Central memory CD8-positive, alpha-beta T cell (primary cell): ENCODE measurements at places on chromosomes 7 and 10.
A peak's percentile ranks its signal among the peaks of the same experiment; 100 is the strongest.

- peak overlapping the region; percentile 47 for H3K4me3 ChIP-seq
- no peak overlapping the region for H3K27ac ChIP-seq
- H3K27me3 ChIP-seq = peaks cover 83% of the 10 kb centered on the region
- no peak for DNase-seq
- H3K4me1 ChIP-seq = peaks cover 11% of the 10 kb centered on the region
- H3K36me3 ChIP-seq = no peaks in the 10 kb centered on the region
These were observed 8.5 kb downstream of the SP8 start for GRCh38 chr7:20778063-20778721.

DNA sequence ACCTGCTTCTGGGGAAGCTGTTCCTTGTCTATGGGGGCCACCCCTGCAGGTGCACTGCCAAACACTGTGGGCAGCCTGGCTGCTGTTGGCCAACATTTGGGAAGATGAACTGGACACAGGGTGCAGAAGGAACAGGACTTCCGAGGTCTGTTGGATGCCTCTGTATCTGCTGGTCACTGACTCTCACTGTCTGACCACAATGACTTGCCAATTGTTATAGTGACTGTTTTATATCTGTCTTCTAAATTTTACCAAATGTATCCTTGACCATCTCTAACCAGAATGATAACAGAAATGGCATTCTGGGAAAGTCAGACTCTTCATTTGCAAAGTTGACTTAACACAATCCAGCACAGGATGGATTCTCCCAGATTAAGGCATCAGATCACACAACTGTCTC, 214.0 kb upstream of the PRSS58 start:
- H3K27me3 ChIP-seq = no peaks in the 10 kb centered on the region
- no peak overlapping the region for H3K4me3 ChIP-seq
- H3K36me3 ChIP-seq = no peaks in the 10 kb centered on the region
- H3K27ac ChIP-seq = no peak overlapping the region
- H3K4me1 ChIP-seq = peaks cover 16% of the 10 kb centered on the region

- DNase-seq = no peak
- no peak overlapping the region for H3K4me3 ChIP-seq
- H3K4me1 ChIP-seq = no peaks in the 10 kb centered on the region
These were observed 41.1 kb upstream of the TMEM229A start for GRCh38 chr7:124074007-124074406.

- no peaks in the 10 kb centered on the region for H3K27me3 ChIP-seq
- no peak overlapping the region for H3K4me3 ChIP-seq
- peaks cover 4% of the 10 kb centered on the region for H3K4me1 ChIP-seq
- no peak for DNase-seq
These were observed 35.4 kb upstream of the ZNF107 start for GRCh38 chr7:64630496-64630895.

- H3K36me3 ChIP-seq = peaks cover 15% of the 10 kb centered on the region
- peaks cover 31% of the 10 kb centered on the region for H3K4me1 ChIP-seq
- peak within 1 kb of the TSS; percentile 97 for H3K27ac ChIP-seq
- DNase-seq = peak; percentile 76
These were observed at the start of gene WDR91 for GRCh38 chr7:135211179-135211945. WDR91 (minus strand) TSS chr7:135211526; CDS start chr7:135211502, 24 bp downstream.

DNA sequence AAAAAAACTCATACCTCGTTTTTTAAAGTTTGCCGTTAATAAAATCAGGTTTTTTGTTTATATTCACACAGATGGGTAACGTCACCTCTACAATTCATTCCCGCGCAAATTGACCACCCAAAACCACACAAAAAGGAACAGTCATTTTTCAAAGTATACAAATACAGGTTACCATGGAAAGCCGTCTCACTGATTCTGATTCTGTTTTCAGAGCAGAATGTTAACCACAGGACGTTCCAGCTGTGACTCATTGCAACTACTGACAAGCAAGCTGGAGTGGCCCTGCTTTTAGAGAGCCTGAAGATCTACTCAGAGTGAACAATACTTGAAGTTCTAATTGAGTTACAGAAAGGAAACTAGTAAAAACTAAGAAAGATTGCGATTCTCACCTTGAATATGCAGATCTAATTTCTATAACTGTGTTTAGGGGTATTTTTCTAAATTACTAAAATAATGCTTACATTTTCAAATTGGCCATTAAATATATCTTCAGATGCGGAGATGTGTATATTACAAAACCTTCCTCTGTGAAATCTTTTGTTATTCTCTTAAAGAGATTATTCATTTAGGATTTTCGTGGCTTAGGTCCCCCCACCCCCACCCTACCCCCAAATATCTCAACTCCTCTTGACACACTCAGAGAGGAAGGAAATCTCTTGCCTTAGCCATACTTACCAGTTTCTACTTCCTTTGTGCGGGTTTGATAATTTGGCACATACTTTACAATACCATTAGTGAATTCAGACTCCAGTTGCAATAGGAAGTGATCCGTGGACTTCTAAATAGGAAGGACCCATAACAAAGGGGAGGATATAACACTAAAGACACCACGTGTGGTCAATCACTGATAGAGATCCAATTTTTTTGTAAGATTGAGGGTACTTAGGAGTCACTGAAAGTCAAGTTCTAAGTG, 106.0 kb downstream of the CUBN start:
- peak overlapping the region; percentile 67 for H3K4me3 ChIP-seq
- peak; percentile 82 for DNase-seq
- H3K36me3 ChIP-seq = peaks cover 17% of the 10 kb centered on the region

DNA sequence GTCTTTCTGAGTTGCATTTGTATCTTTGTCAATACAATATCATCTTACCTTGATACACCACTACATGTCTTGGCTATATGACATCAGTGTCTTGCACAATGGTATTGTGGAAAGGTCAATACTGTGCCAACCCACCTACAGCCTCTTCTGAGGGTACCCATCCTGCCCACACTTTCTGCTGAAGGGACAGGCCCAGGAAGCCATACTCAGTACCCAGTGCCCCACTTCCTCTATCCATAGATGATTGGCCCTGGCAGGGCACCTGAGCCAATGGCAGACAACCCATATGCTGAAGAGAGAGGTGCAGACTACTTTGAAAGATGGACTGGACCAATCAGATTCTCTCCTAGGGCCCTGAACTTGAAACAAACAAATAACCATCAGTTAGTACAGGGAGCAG, 152.0 kb upstream of the ADO start:
- no peak overlapping the region for H3K4me3 ChIP-seq
- peaks cover 6% of the 10 kb centered on the region for H3K4me1 ChIP-seq
- no peak overlapping the region for H3K27ac ChIP-seq
- peaks cover 2% of the 10 kb centered on the region for H3K36me3 ChIP-seq

DNA sequence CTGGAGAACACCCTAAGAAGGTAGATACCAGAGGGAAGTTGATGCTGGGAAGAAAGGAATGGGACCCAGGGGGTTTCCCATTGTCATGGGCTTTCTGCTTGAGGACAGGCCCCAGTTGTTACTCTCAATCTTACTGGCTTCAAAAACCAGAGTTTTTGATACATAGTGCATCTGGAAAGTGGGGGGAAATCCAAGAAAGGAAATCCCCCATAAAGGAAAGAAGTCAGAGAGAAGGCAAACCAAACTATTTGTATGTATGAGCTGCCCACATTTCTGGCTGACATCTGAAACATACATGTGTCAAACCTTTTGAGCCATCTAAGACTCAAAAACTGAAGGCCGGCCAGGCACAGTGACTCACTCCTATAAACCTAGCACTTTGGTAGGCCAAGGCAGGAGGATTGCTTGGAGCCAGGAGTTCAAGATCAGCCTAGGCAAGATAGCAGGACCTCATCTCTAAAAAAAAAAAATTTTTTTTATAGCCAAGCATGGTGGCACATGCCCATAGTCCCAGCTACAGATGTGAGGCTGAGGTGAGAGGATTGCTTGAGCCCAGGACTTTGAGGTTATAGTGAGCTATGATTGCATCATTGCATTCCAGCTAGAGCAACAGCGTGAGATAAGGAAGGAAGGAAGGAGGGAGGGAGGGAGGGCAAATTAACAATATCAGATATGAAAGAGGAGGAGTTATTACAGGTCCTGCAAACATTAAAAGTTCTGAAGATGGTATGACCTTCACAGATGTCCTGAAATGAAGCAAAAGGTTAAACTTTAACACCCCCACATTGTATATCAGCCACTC, 6.7 kb upstream of the COA1 start:
- H3K27ac ChIP-seq = no peak overlapping the region
- H3K27me3 ChIP-seq = no peaks in the 10 kb centered on the region
- H3K4me3 ChIP-seq = no peak overlapping the region
- peaks cover 4% of the 10 kb centered on the region for H3K4me1 ChIP-seq

GRCh38 chr7:29365423-29365822, 170.8 kb downstream of the CHN2 start:
- H3K4me3 ChIP-seq = no peak overlapping the region
- no peaks in the 10 kb centered on the region for H3K27me3 ChIP-seq
- no peak overlapping the region for H3K27ac ChIP-seq
- no peaks in the 10 kb centered on the region for H3K4me1 ChIP-seq

- H3K27me3 ChIP-seq = no peaks in the 10 kb centered on the region
- peaks cover 3% of the 10 kb centered on the region for H3K36me3 ChIP-seq
- no peaks in the 10 kb centered on the region for H3K4me1 ChIP-seq
- no peak overlapping the region for H3K27ac ChIP-seq
- no peak overlapping the region for H3K4me3 ChIP-seq
- DNase-seq = no peak
These were observed 49.3 kb upstream of the KMT2E start for GRCh38 chr7:104964626-104965236.

DNA sequence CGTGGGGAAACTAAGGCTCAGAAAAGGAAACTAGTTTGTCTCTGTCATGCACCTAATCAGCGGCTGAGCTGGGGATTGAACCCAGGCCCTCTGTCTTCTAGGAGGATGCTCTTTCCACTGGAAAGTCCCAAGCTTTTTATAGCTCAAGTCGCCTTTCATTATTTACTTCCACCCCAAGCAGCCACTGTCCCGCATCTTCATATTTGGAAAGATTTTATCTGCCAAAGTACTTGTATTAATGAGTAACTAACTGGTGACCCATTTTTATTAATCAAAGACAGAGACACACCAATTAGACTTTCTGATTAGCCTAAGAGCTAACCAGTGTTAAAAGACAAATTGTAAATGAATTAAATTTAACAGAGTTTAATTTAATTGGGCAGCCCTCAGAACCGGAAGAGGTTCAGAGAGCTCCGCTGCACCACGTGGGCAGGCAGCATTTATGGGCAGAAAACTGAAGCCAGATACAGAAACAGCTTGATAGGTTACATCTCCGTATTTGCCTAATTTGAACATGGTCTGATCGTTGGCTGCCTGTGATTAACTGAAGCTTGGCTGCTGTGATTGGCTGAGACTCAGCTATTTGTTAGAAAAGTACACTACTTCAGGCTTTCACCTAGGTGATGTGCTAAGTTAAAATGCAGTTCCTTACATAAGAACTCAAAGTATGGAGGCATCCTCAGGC, 78.5 kb upstream of the PDCD4 start:
- no peak overlapping the region for H3K4me3 ChIP-seq
- no peak overlapping the region for H3K27ac ChIP-seq
- H3K27me3 ChIP-seq = no peaks in the 10 kb centered on the region
- DNase-seq = no peak

- DNase-seq = no peak
- peaks cover 21% of the 10 kb centered on the region for H3K4me1 ChIP-seq
- peaks cover 3% of the 10 kb centered on the region for H3K36me3 ChIP-seq
- no peak overlapping the region for H3K4me3 ChIP-seq
- no peaks in the 10 kb centered on the region for H3K27me3 ChIP-seq
- H3K27ac ChIP-seq = peak overlapping the region; percentile 16
These were observed 178.1 kb downstream of the ELFN1 start for GRCh38 chr7:1848013-1848640.

- H3K4me1 ChIP-seq = no peaks in the 10 kb centered on the region
- no peak overlapping the region for H3K4me3 ChIP-seq
- DNase-seq = no peak
- no peak overlapping the region for H3K27ac ChIP-seq
These were observed 214.5 kb downstream of the SNX13 start for GRCh38 chr7:17725821-17726220.

DNA sequence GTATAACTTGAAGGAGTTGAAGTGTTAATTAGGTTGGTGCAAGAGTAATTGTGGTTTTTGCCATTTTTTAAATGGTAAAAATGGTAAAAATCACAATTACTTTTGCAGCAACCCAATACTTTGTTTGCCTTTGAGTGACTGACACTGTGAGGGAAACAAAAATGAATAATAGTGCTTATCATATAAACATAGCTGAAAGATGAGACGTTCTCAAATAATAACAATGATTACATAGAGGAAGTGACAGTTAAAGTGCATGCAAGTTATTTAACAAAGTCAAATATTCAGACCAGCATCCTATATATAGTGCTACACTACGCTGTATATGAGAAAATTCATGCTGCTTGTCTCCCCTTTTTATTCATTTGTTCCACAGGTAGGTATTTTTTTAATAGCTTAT, 4.7 kb upstream of the HBP1 start:
- H3K4me1 ChIP-seq = peaks cover 12% of the 10 kb centered on the region
- H3K27me3 ChIP-seq = no peaks in the 10 kb centered on the region
- no peak for DNase-seq
- H3K36me3 ChIP-seq = peaks cover 14% of the 10 kb centered on the region
- no peak overlapping the region for H3K27ac ChIP-seq

GRCh38 chr10:15197276-15197675, 28.8 kb upstream of the NMT2 start:
- H3K4me1 ChIP-seq = peaks cover 19% of the 10 kb centered on the region
- no peaks in the 10 kb centered on the region for H3K27me3 ChIP-seq
- H3K4me3 ChIP-seq = peak overlapping the region; percentile 37
- H3K27ac ChIP-seq = peak overlapping the region; percentile 75

- H3K27ac ChIP-seq = peak overlapping the region; percentile 86
- no peak for DNase-seq
- peaks cover 74% of the 10 kb centered on the region for H3K4me1 ChIP-seq
- H3K36me3 ChIP-seq = peaks cover 61% of the 10 kb centered on the region
These were observed 287.5 kb upstream of the KLF14 start for GRCh38 chr7:131021460-131021859.
